NCI-H2227 treated with DMSO at 0.1 percent for 48 hours (cell line): ENCODE measurements at places on chromosomes 6 and 20.

- DNase-seq: no peak
These were observed 221.2 kb downstream of the TPBG start for GRCh38 chr6:82584856-82585255.

DNA sequence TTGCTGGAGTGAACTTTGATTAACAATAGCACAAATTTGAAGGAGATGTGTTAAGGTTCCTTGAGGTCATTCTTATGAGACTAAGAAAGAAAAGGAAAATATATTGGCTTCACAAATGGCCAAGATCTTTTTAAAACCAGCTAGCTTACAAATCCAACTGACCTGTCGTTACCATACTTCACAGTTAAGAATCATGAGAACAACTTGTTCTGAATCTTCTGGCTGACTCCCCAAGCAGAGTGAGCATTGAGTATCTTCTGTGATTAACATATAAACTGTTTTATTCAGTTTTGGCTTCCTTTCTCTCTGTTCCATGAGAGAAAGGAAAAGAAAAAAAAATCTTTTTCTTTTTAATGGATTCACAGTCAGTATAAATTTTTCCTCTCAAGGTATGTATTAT, 277.1 kb downstream of the KHDC1L start:
- DNase-seq: no peak

DNA sequence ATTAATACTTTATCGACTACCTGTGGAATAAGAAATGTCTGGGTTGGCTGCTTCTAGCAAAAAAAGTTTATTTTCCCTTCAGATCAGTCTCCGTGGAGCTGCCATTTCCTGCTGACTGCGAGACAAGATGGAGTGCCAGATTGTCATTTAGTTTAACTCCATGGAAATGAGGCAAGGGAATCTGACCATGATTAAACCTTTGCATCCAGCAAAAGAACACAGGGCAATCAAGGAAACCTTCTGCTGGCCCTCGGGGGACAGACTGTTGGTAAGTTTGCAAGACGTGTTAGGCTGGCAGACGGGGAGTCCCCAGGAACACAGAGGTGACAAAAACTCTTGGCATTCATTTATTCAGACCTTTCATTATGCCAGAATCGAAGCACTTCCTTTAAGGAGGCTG, 52.2 kb upstream of the SPACA1 start:
- DNase-seq: no peak

- no peak for DNase-seq
These were observed 436.8 kb downstream of the HAO1 start for GRCh38 chr20:7503501-7503900.

GRCh38 chr20:49892817-49893216, 22.5 kb downstream of the SPATA2 start:
- no peak for DNase-seq

- DNase-seq: no peak
These were observed 108.2 kb downstream of the THBS2 start for GRCh38 chr6:169145496-169145895.

DNA sequence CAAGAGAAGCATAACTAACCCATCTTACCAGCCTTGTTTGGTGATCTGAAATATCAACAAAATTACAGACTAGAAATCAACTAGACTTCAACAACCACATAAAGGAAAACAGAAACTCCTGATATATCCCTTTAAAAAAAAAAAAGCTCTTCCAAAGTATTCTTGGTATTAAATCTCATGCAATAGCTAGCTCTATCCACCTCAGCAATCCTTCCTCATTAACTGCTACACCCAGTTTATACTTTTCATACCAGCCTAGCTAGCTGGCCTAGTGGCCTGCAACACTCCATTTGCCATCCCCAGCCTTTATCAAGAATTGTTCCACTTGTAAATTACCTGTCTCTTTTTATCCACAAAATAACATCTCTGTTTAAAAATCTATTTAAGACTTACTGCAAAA, 69.0 kb downstream of the BACH2 start:
- no peak for DNase-seq

- DNase-seq: no peak
These were observed 25.1 kb upstream of the FAM8A1 start for GRCh38 chr6:17574866-17575560.

DNA sequence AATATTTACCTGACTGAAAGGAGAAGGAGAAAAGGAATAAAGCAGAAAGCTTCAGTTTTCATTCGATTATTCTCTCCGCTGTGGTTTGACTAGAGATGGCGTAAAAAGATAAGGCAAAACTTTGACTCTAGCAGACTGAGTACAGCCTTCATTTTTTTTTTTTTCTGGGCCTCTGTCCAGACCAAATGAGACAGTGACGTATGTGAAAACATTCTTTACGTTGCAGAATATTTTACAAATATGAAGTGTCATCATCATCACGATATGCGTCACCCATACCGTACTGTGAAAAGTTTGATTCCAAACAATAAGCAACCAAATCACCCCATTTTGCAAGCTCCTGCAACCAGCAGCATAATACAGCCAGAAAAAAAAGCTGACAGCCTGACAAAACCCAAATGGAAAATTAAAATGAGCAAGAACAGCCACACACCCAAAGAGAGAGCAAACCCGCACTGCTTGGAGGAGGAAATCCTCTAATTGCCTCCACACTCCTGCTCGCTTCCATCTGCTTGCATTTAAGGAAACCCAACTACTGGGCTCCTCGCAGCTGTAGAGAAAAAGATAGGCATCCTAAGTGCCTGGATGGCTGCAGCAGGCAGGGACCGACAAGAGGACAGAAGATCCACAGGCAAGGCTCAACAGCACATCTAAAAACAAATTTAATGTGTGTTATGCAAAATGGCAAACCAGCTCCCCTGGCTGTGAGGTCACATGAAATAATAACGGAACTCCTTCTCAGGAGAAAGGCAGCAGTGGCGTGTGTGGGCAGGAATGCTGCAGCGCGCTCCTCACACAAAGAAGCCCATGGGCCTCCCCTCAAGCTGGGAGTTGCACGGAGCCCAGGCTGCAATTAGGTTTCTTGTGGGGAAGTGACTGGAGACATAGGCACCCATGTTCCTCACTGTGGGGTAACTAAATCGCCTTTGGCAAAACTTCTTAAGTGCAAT, 113.1 kb downstream of the FYN start:
- peak; percentile 5 for DNase-seq

GRCh38 chr20:7392542-7393206, 547.6 kb downstream of the HAO1 start:
- no peak for DNase-seq

- DNase-seq: no peak
These were observed 20.7 kb downstream of the CST9L start for GRCh38 chr20:23547613-23548012.

DNA sequence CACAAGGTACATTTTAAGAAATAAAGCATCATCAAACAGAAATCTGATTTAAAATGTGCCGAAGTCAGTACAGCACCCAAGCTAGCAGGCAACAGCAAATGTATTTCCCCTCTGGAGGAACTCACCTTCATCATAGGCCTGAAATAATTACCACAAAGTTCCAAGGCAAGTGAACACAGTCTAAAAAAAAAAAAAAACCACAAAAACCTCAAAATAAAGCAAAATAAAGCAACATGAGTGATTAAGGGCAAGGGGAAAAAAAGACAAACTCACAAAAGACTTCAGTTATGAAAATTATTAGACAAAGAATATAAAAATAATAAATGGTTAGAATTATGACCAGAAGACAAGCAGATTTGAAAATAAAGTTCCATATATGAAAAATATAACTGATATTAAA, 10.4 kb downstream of the GPR63 start:
- no peak for DNase-seq

DNA sequence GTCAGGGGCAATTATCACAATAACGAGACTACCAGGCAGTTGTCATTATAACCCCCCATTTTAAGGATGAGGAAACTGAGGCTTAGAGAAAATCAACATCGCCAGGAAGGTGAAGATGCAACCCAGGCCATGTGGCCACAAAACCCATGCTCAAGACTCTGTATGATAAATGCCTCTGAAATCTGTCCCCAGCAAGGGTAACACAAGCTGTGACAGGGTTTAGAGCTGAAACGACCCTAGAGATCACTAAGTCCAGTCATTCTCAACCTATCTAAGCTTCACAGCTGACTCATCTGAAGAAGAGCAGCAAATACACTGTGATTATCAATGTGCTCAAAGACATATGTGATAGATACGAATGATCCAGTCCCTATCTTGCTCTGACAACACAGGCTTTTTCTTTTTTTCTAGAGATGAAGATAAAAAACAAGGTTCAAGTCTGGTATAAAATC, 47.0 kb downstream of the ARHGAP18 start:
- no peak for DNase-seq

- DNase-seq: no peak
These were observed 151.7 kb upstream of the DST start for GRCh38 chr6:56794421-56794820.

DNA sequence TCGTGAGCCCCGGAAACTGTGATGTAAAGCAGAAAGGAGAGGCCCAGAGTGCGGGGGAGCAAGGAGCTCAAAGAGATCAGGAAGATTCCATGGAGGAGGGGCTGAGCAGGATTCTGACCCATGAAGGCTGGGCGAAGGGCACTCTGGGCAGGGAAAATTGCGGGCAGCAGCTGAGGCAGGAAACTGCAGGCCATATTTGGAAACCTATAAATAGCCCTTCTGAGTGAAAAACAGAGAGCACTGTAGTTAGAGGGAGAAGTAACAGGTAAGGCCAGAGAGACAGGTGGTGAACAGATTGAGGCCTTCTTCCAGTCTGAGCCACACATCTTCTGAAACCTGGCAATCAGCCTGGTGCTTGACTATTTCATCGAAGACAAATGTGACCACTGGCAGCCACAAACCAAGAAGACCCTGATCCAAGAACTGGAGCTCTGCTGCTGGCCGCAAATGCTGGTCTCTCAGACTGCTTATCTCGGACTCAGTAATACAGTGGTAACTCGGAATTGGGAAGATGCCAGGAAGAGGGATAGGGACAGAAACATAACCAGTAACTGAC, 14.1 kb upstream of the BEND3 start:
- DNase-seq: no peak

DNA sequence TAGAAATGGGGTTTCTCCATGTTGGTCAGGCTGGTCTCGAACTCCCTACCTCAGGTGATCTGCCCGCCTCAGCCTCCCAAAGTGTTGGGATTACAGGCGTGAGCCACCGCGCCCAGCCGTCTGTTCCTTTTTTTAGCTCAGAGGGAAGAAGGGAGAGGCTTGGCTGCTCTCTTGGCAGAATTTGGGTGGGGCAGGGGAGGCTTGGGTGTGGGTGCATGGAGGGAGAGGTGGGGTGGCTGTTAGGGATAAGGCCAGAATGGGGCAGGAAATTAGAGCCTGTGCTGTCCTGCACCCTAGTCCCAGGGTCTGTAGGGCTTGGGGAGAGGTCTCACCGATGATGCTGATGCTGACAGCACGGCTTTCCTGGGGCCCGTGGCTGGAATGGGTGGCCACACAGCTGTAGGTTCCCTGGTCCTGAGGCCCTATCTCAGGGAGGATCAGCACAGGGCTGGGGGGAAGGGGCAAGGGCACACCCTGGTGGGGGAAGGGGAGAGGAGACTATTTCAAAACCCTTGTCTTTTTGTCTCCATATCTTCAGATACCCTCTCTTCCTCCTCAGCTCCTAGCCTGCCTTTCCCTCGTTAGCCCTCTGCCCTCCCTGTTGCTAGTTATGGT, 2.0 kb downstream of the AGER start:
- DNase-seq: no peak

DNA sequence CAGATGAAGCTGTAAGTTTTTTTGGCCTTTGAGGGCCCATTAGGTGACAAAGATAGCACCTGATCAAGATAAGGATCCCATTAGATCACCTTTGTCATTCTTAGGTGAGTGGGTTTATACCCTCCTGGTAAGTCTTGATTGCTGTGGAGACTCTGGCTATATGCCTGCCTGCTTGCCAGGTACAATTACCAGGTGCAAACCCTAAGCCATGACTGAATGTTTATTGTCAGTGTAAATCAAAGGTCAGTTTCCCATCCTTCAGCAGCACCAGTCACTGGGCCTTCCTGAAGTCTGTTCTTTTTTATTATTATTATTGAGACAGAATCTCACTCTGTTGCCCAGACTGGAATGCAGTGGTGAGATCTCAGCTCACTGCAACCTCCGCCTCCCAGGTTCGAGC, 106.4 kb upstream of the FOXO3 start:
- no peak for DNase-seq

GRCh38 chr6:133368664-133369063, 127.5 kb downstream of the EYA4 start:
- no peak for DNase-seq

GRCh38 chr20:45011108-45011526, 44.8 kb downstream of the STK4 start:
- DNase-seq: peak; percentile 23

DNA sequence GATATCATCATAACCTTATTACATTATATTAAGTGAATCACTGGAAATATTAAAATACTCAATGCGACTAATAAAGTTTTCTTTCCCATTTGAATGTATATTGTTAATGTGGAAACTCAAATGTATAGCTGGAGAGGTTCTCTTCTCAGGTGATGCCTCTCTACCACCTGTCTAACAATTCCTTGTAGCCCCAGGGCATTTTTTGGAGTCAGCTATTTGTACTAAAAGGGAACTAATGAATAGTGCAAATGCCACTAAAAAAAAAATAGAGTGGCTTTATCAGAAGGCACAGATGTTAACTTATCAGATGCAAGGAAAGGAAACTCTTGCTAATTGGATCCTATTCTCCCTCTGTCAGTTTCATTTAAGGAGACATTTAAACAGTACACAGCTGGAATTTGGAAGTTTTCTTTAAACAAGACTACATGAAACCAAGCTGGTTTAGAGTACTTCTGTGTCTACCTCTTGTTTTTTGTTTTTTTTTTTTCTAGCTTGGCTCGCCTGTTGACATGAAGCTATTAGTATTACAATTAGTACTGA, 897.0 kb upstream of the SLC35B3 start:
- DNase-seq: no peak

DNA sequence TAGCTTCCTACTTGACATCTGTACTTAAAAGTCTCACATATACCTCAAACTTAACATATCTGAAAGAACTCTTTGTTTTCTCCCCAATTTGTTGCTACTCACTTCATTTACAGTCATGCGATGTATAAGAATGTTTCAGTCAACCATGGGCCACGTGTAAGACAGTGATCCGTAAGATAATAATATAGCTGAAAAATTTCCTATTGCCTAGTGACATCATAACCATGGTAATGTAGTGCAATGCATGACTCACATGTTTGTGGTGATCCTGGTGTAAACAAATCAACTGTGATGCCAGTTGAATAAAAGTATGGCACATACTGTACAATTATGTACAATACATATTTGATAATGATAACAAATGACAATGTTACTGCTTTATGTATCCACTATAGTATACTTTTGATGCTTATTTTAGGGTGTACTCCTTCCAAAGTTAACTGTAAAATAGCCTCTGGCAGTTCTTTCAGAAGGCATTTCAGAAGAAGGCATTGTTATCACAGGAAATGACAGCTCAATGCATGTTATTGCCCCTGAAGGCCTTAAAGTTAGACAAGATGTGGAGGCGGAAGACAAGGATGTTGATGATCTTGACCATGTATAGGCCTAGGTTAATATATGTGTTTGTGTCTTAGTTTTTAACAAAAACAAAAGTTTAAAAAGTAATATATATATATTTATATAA, 579.0 kb downstream of the EPHA7 start:
- DNase-seq: no peak
